ENCODE measurements at places on chromosomes 5 and 9.
A peak's percentile ranks its signal among the peaks of the same experiment; 100 is the strongest.

DNA sequence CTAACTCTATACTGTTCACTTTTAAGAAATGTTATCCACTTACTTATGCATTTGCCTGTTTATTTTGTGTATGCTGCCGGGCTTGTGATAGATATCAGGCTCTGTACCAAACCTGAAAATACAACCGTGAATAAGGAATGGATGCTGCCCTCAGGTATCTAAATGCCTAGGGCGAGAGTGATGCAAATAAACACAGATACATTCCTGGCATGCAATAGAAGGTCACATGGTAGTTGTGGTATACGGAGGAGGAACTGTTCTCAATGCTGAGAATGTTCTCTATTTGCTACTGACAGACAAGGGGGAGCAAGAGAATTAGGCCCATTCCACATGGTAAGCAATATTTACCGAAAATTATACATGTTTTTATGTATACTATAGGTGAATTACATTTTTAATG is 227.8 kb downstream of the ICE1 start:
- DNase-seq: no peak

- DNase-seq: peak; percentile 37
These were observed 459.1 kb downstream of the EBF1 start for GRCh38 chr5:158640593-158640980.

DNA sequence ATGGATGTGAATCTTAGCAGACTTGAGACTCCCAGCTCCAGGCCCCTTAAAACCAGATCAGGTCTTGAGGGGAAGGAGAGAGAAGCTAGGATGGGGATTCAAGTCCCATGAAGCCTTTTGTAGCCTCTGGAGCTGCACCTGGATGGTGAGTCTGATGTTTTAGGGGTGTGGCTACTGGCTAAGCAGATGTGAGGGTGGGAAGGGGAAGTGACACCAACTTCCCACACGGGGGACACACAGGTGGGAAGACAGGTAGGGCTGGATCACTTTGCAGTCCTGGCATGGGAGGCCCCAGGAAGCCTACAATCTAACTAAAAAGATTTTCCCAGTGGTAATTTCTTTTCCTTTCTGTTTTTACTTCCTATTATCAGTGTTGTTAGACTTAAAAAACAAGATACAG is 38.7 kb upstream of the UBAP2 start:
- no peak for DNase-seq

DNA sequence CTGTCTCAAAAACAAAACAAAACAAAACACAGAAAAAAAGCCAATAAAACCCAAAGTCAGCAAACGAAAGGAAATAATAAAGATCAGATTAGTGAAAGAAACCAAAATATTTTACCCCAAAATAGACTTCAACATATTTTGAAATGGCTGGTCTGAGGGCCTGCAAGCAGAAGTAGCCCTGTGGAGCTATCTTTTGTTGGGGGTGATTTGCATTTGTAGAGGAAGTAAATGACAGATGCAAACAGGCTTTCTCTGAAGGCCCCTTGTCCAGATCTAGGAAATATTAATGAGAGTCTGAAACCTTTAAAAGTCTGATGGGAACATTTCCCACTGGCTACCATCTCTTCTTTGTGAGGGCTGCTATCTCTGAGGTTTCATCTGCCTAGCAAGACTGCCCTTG is 74.0 kb downstream of the GCNT4 start:
- no peak for DNase-seq

GRCh38 chr5:158521995-158522394 is 577.7 kb downstream of the EBF1 start:
- DNase-seq: peak; percentile 65

- no peak for DNase-seq
These were observed 53.4 kb downstream of the OR2K2 start for GRCh38 chr9:111276431-111277128.

DNA sequence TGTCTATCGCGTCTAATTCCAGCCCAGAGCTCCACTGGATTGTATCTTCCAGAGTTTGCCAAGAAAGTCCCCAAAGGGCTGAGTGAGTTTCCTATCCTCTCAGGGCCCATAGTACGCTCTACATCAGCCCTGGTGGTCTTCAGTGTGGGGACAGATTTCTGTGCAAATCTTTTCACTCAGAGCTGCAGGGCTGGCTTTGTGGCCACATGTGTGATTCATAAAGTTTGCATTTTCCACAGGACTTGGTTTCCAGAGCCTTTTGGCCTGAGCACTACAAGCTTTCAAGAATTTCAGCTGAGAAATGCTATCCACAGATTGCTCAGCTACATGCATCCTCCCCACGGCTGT is 76.7 kb upstream of the CXCL14 start:
- DNase-seq: no peak

GRCh38 chr5:42840269-42840668 is 28.6 kb upstream of the SELENOP start:
- DNase-seq: peak; percentile 97

DNA sequence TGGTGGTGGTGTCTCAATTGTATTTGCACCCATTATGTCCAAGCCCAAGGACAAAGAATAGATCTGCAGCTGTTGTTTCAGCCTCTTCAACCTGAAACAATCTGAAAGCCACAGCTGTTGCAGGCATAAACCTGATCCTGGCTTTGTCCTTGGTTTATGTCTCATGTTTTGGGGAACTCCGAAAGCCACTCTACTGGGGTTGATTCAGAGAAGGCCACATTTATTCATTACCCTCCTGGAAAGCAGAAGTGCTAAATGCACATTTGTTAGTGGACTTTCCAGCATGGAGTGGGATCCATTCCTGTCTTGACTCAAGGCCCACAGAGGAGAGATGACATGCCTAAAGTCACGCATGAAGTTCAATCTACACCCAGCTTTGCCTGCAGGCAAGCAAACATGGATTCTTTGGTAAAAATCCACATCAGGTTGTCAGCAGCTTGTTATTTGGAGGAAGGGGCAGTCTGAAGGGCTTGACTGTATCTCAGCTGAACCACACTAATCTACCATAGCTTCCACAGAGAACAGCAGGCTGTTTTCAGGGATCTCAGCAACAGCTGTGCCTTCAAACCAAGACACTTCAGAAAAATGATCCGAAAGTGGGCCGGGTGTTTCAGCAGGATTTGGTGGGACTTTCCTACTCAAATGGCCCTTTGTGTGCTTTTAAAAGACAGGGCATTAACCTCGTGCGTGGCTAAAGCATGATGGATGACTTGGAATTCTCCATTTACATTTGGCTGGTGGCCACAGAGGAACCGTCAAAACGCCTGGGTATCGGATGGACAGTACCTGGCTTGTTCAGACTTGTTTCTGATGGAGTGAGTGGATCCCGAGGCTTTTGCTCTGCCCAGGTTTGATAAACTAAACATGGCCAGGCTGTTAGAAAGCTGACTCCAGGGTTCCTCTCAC is 36.2 kb upstream of the ADAM19 start:
- no peak for DNase-seq

DNA sequence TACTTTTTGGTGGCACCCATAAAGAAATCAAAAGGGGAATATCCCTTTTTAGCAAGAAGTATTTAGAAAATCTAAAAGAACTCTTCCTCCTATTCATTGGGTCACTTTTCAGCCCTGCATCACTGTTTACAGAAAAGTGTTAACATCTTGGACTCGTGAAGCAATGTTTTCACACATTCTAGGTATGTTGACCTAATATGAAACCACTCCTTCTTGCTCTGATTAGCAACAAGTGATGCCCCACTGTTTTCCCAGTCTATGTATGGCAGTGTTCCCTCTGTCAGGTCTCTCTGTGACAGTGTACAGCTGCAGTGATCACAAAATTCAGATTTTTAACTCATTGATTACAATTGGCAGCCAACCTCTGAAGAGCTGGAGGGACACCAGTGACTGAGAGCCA is 148.2 kb upstream of the SLC12A2 start:
- DNase-seq: no peak

DNA sequence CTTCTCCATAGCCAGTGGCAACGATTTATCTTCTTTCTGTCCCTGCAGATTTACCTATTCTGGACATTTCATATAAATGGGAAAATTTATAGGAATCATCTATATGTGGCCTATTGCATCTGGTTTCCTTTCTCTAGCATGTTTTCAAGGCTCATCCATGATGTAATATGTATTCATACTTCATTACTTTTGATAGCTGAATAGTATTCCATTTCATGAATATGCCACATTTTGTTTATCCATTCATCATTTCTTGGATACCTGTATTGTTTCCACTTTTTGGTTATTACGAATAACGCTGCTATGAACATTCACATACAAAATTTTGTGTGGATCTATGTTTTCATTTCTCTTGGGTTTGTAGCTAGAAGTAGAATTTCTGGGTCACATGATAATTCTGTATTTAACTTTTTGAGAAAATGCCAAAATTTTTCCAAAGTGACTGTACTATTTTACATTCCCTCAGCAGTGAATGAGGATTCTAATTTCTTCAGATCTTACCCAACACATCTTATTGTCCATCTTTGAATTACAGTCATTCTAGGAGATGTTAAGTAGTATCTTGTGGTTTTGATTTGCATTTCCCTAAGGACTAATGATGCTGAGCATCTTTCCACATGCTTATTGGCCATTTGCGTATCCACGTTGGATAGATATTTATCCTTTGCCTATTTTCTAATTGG is 3.6 kb downstream of the IARS1 start:
- DNase-seq: peak; percentile 72

GRCh38 chr9:101219030-101219429 is 165.8 kb downstream of the BAAT start:
- DNase-seq: no peak

- DNase-seq: no peak
These were observed 24.0 kb downstream of the NRG2 start for GRCh38 chr5:140018920-140019644.

- no peak for DNase-seq
These were observed 115.3 kb downstream of the MACIR start for GRCh38 chr5:103373597-103374472.

GRCh38 chr5:107464876-107465275 is 205.9 kb downstream of the EFNA5 start:
- no peak for DNase-seq

- DNase-seq: no peak
These were observed 40.5 kb downstream of the DAB2IP start for GRCh38 chr9:121691890-121692289.

GRCh38 chr5:33867241-33867640 is 24.5 kb downstream of the ADAMTS12 start:
- no peak for DNase-seq

GRCh38 chr5:39113354-39113953 is 39.3 kb upstream of the RICTOR start:
- peak; percentile 24 for DNase-seq

DNA sequence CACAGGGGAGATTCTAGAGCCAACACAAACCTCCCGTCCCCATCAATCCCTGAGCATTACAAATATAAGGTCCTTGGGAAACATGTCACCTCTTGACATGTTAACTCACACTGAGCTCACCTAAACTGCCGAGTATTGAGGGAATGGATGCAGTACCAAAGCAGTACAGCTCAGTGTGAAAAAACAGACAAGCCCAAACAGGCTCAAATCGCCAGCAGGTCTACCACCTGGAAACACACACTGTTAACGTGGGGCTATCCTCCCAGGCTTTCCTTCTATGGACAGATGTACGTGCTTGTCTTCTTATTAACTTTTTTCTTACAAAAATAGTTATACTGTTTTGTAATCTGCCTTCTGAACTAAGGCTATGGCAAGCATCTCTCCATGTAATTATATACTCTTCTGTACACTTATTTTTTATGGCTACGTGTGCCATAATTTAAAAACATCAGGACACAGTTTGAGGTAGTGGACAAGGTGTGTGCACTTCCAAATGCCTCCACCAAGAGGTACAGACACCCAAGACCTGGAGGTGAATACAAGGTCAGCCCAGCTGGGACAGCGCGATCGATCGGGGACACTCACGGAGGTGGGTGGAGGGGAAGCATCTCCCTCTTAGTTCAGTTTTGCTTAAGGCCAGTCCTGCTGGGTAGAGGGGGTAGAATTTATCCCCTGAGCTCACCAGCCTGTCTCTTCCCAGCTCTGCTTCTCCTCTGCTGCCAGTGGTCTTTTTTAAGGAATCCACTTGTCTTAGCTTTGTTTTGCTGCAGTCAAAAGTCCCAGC is 76.5 kb downstream of the DAP start:
- DNase-seq: no peak

GRCh38 chr5:176574297-176574591 is 25.1 kb downstream of the CDHR2 start:
- DNase-seq: peak; percentile 7

DNA sequence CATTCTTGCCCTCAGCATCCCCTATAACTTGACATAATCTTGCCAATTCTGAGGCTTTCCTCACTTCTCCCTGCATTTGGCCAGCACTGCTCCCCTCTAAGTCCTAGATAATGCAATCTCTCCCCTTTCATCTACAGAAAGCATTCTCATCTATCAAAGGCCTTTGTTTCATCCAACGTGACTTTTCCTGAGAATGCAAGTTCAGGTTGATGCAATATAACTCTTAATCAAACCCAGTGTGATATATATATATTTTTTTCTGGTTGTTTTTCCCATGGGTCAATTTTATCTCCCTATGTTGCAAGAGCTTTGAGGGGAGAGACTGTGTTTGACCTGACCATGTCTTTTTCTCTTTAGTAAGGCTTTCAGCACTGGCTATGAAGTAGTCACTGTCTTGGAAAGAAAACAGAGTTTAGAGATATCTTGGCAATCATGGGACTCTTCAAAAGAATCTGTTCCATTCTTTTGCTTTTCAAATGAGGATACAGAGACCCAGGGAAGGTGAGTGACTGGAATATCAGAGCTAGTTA is 268.6 kb downstream of the TRPM3 start:
- DNase-seq: peak; percentile 66

GRCh38 chr5:17364987-17365810 is 132.8 kb upstream of the TAF11L2 start:
- DNase-seq: no peak

- DNase-seq: no peak
These were observed 68.4 kb downstream of the STK32A start for GRCh38 chr5:147303251-147303650.

- DNase-seq: no peak
These were observed 11.6 kb downstream of the AGPAT2 start for GRCh38 chr9:136675477-136676296.

GRCh38 chr5:133377736-133378135 is 234.6 kb downstream of the FSTL4 start:
- no peak for DNase-seq

All from cardiac fibroblast (primary cell).